Fibroblast of skin of left biceps (primary cell): ENCODE measurements at places on chromosomes 16 and 17.

DNA sequence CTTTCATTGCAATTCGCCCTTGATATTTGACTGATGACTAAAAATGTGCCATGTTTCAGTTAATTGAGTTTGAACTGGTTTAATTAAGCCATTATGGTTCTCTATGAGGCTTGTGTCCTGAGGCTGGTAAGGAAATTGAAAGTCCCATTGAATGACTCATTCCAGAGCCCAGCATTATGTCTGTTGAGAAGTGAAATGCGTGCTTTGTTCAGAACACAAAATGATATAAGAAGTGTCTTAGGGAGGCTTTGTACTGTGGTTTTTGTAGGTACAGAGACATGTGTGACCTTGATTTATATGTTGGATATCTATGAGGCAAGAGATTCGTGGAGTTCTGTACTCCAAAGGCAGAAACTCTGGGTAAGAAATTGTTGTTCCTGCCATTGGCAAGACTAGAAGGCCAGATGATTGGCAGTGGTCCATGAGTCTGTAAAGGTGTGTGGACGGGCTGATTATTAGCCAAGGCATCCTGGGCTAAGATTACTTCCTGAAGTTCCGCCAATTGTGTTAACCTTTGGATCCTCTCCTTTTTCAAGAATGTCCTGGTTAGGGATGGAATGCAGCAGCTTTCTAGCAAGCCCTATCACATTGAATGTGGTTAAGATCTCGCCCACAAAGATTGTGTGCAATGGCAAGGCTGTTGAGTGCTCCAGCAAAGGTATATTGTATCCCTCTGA is 103.7 kb downstream of the NPIPB5 start:
- no peak for DNase-seq

GRCh38 chr17:61376931-61377838 is 22.5 kb upstream of the TBX2 start:
- no peak for DNase-seq

GRCh38 chr16:24027466-24027865 is 191.7 kb downstream of the PRKCB start:
- no peak for DNase-seq

DNA sequence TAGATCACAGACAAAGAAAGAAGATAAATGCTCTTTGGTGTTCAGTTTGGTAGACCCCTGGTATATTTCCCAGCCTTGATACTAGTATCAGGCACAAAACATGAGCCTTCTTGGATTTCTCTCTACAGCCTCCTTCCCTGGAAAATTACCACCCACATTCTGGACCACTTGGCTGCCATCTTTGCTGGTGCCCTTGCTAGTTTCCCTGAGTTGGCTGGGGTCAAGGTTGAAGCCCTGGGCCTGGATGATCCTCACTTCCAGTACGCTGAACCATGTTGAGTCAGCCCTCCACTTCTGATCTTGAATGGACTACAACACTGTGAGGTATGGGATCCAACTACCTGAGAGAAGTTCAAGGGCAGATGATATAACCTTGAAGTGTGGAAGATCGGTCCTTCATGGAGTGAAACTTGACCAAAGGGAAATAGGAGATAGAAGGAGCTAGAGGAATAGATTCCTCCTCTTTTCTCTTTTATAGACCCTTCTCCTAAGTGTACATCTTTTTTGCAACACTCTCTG is 501.4 kb downstream of the TMEM114 start:
- no peak for DNase-seq

DNA sequence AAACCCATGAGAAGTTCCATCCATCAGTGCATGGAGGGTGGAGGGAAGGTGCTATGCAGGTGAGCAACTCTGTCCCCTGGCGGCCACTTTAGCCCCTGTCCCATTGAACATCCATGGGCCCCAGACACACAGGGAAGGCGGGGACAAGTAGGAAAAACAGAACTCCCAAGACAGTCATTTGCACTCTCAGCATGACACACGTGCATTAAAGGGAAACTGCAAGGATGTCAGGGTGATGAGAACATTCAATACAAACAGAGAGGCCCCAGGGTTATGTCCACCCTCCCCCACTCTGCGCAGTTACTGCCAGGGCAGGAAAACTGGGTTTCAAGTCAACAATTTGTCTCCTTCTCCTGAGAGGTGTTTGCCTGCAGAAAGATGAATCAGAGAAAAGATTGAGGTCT is 44.0 kb upstream of the AKTIP start:
- DNase-seq = peak; percentile 32

DNA sequence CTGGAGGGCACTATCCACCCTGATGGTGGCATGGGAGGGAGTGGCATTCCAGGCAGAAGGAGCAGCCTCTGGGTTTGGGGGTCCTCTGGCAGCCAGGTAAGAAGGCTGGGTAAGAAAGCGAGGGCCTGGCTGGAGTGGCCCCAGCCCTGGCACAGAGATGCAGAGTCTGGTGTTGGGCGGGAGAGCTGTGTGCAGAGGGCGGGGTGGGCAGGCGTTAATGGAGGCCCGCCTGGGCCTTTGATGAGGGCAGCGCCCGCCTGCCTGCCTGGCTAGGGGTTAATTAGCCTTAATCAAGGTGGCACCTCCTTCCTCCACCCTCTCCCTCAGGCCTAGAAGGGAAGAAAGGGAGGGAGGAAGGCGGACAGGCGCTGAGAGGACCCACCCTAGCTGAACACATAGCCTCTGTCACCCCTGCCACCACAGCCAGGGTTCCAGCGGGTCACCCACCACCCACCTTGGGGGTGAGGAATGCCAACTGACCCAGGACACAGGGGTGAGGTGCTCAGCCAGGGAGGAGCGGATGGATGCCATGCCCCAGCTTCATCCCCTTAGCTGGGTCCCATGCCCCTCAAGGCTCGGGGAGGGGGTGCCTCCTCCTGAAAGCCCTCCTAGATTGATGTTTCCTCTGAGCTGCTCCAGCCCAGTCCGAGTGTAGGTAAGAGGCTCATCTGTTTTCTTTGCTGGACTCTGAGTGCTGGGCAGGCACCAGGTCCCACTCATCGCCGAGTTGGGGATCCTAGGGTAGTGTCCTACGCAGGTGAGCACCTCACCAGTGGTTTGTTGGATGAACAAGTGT is 13.4 kb upstream of the FAM83G start:
- no peak for DNase-seq

GRCh38 chr17:21252796-21253645 is at the start of gene NATD1:
Gene NATD1, minus strand, starts transcription at chr17:21253410. Its CDS starts 146 bp downstream, at chr17:21253264.
- peak; percentile 46 for DNase-seq

DNA sequence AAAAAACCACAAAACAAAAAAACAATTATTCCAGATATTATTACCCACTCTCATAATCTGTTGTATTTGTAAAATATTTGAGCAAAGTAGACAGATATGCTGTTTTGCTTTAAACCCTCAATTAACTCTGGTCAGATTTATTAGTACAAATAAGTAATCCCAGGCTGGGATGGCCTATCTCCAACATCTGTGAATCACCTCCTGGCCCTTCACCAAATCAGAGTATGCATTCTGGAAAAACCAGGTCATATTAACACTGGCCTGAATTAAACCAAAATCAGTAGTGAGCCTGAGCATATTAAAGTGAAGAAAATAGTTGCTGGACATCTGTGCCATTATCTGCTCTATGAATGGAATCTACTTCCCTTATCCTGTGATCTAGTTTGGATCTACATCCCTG is 41.0 kb downstream of the STAT3 start:
- DNase-seq = peak; percentile 74

DNA sequence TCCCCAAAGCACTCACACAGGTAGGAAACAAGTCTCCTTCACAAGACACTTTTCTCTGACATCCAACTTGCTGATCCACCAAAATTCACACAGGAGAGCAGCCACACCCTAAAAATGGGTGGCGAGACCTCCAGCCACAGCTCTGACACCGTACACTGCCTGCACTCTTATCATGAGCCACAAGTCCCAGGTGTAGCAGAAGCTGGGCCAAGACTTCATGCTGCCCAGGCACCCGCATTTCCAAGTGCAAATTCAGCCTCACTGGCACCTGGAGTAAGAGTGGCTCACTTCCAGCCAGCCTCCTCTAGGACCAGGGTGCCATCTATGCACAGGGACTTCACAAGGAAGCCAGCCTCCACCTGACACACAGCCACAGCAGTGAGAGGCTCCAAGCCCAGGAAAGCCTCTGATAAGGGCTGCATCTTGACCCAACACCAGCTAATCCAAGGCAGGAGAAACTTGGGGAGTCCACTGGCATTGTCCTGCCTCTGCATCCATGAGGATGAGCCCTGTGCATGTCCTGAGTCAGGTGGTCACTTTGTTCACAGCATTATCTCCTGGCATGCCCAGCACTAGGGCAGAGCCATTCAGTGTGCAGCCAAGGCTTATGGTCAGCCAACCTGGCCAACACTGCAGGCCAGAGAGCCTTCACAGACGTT is 2.6 kb upstream of the ZNF768 start:
- no peak for DNase-seq

DNA sequence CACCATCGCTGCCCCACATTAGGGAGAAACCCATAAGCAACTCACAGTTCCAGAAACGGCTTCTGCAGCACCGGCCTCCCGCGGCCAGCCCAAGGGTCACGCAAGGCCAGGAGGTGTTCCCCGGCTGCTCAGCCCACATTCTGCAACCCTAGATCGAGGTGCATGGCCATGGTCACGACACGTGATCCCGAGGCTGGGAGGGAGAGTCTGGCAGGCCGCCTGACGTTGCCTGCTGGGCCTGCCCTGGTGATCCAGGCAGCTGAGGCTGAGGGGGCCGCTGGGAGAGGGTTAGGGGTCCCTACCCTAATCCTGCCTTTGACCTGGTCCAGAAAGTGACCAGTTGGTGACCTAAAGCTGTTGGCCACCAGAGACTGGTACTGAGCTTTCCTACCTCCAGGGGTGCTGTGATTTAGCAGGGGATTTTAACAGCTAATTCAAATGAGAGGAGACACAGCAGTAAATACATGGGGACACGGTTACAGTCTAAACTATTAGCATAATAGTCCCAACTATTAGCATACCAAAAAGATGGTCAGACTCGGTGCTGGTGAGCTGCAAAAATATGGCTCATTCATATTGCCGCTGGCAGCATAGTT is 97.4 kb upstream of the CIBAR2 start:
- DNase-seq = no peak

DNA sequence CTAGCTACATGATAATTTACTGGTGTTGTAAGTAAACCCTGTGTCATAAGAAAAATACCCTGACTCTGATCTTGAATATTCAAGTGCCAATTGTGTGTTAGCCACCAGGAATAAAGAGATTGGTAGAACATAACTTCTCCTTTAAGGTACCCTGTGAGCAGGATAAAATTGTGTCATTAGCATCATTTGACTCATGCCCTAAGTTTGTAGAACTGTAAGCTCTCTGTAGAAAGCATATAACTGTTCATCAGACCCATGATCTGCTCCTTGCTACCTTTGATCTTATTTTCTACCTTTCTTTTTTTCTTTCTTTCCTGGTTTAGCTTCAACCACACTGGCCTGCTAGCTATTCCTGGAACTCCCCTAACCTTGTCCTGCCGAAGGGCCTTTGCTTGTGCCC is 35.8 kb downstream of the PTRH2 start:
- no peak for DNase-seq

GRCh38 chr17:27355419-27355818 is 61.5 kb downstream of the WSB1 start:
- DNase-seq = no peak

GRCh38 chr16:72044825-72045359 is 9.4 kb upstream of the HP start:
- DNase-seq = no peak

GRCh38 chr17:59435238-59435637 is 103.8 kb downstream of the YPEL2 start:
- DNase-seq = peak; percentile 50

DNA sequence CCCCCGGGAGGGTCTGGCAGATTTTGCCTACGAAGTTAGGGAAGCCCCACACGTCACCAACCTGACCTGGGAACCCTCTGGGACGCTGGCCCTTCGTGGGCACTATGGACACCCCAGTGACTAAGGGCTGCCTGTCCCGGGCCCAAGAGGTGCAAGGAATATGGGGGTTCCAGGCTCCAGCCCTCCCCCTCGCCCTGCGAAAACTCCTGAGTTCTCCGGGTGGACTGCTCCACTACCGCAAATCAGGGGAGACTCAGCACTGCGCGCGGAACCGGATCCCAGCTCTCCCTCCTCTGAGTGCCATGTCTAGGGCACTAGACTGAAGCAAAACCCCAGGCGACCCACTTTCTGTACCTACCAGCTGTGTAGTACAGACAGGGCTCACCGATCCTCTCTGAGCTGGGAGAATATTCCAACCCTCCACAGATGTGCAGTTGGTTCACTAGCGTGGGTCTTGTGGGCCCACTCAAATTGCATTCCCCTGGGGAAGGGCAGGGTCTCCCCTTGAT is at the start of gene ARL5C:
TSS of gene ARL5C (minus strand) at position 321 of the 509 bp plus-strand sequence. CDS start 401 bp downstream, outside the sequence.
- DNase-seq = no peak

DNA sequence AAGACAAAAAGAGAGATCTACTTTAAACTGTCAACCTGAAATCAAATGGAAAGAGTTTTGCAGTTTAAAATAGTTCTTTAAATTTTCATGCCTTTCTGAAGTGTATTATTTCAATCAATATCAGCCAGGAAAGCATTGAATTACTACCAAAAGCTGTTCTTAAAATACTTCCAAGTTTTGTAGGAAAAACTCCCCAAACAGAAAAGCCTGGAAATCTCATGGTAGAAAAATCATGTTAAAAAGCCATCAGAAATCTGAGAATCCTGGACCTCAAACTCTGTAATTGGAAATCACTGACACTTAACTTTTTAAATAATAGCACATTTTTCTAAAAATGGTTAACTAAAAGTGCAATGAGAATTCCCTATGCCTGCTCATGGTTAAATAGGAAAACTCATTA is 63.3 kb upstream of the CNTNAP4 start:
- DNase-seq = no peak

DNA sequence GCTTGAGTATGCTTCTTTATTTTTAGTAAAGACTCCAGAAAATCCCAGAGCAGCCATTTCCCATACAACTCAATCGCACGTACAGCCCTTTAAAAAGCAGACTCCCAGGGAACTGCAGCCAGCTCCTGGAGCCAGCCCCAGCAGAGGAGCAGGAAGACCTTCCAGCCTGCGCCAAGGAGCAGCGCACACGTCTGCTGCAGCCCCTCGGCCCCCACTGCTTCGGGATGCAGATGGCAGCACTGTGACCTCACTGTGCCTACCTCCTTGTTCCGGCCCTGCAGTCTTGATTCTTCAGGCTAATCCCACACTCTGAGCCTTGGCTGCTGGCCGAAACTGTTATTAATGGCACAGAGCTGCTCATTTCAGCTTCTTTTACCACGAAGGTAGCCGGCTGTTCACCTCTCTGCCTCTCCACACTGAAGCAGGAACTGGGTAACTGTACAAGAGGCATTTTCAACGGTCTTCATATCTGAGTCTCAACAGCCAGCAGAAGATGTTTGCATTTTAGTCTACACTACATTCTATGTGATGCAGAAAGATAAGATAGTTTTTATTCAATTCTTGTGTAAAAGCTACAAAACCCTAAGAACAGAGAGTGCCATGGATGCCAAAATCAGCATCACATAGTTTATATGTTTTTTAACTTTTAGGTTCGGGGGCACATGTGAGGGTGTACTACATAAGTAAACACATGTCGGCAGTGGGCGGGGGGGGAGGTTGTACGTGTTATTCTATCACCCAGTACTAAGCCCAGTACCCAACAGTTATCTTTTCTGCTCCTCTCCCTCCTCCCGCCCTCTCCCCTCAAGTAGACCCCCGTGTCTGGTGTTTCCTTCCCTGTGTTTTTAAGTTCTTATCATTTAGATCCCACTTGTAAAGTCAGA is 130.9 kb downstream of the ANKRD11 start:
- no peak for DNase-seq
